ENCODE measurements at places on chromosomes 4 and X.

- no peak for DNase-seq
These were observed 49.9 kb downstream of the PCDH7 start for GRCh38 chr4:30770049-30770549.

GRCh38 chr4:180219080-180219479 is 2024.1 kb upstream of the TENM3 start:
- no peak for DNase-seq

DNA sequence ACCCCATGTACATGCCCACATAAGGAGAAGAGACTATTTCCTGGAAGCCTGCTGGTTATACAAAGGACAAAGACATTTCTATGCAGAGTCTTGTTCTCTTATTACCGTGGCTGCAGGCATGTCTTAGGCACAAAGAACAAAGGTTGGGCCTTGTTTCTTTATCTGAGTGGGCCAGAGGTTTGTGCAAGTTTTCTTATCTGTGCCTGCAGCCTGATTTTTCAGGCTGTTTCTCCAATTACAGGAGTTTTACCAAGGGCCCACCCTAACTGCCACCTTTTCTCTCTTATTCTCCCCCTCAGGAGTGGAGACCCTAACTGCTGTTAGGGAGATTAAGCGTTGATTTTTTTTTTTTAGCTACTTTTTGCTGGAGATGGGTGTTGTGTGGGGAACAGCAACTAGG is 3.5 kb downstream of the TENT5D start:
- no peak for DNase-seq

GRCh38 chrX:129998021-129998420 is 15.6 kb downstream of the BCORL1 start:
- DNase-seq = no peak

DNA sequence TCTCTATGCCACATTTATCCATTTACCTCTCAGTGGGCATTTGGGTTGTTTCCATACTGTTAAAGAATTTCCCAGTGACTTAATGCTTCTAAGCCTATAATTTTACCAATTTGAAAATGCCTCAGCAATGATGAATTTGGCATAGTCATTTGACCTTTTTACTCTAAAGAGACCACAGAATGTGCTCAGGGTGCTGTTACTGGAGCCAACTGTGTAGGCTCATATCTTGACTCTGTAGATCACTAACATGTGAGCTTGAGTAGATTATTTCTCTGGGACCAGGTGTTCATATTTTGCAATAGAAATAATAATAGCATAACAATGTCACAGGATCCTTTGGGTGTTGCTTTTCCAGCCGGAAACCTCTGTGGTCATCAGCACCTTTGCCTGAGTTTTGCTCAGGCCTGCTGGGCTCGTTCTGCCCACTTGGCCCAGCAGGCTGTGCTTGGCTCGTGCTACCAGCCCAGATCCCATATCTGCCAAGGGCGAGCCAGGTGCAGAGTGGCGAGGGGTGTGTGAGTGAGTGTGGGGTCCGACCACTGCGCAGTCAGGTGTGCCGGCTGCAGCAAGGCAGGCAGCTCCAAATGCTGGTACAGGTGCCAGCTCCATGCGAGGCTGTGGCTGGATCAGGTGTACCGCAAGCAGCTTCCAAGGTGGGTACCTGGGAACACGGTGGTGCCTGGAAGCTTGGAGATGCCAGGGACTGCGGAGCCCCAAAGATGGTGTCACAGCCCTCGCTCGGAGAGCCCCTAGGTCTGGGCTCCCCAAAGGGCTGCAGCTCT is 70.6 kb upstream of the ANK2 start:
- DNase-seq = no peak

- no peak for DNase-seq
These were observed 12.2 kb upstream of the PDE6B start for GRCh38 chr4:613126-613525.
